ENCODE measurements at places on chromosomes 4 and X.

GRCh38 chrX:150293311-150294013 is 69.7 kb upstream of the MAMLD1 start:
- no peak for DNase-seq

GRCh38 chrX:119694601-119695534 is 1.9 kb upstream of the SEPTIN6 start:
- DNase-seq = no peak

DNA sequence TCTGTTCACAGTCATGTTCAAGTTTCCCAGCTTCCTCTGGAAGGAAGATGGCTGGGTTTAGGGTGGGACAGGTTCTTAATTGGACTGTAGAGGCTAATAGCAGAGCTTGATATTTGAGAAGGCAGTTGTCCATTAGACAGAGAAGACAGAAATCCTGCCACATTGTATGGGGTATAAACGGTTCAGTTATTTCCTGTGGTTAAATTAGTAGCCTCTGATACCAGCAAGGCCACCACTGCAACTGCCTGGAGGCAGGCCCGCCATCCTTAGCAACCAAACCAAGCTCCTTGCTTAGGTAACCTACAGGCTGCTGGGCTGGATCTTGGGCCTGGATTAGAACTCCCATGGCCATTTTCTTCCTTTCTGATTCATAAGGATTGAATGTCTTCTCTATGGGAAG is 1367.0 kb downstream of the PCDH7 start:
- DNase-seq = no peak

DNA sequence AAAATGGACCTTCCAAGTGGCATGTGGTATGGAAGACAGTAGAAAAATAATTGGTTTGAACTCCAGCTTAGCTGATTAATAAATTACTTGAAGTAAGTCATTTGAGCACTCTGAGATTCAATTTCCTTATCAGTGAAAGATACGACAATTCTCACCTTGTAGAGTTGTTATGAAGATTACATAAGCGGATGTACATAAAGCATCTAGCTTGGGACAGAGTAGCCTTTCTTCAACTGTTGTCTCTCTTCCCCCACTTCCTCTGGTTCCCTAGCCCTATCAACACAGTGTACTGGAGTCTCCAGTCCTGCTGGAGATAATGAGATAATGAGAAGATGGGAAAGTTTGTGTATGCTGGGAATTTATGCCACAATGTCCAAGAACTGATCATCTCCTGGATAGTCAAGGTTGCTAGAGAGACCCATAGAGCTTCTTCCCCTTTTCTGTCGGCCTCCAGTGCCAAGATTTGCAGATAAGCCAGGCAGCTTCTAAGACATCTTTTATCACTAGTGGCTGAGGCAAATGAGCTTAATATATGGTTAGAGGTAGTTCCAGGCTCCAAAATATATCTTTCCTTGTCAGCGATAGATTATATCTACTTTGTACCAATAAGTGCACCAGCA is 33.9 kb downstream of the VSIG4 start:
- no peak for DNase-seq

DNA sequence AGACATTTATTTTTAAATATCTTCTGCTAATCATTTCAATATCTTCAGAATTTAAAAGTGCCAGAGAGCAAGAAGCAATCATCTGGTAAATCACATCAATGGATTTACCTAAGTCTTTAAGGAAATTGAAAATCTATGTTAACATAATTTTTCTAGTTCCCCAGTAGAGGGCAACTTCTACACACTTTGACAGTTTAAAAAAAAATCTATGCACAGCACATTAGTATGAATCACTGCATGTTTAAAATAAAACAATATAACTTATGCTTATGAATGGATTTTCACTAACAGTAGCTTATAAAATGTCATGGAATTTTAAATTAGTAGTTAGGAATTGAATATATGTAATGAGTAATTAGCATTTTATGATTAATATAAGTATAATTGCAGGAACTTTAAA is 126.5 kb downstream of the REELD1 start:
- DNase-seq = no peak

DNA sequence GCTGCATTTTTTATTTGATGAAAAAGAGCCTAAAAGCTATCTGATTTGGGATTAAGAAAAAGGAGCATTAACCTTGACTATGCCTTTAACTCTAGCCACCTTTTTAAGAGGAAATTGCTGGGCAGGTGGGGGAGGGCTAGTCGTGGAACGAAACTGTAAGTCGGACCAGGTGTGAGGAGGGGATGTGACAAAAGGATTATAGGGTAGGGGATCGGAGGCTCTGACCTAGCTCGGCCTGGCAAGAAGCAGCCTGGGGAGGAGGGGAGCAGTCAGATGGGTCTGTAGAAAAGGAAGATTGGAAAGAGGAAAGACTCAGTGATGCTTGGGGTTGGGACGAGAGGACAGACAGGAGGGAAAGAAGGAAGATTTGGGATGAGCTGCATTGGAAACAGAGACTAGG is 21.1 kb upstream of the SPCS3 start:
- DNase-seq = no peak

DNA sequence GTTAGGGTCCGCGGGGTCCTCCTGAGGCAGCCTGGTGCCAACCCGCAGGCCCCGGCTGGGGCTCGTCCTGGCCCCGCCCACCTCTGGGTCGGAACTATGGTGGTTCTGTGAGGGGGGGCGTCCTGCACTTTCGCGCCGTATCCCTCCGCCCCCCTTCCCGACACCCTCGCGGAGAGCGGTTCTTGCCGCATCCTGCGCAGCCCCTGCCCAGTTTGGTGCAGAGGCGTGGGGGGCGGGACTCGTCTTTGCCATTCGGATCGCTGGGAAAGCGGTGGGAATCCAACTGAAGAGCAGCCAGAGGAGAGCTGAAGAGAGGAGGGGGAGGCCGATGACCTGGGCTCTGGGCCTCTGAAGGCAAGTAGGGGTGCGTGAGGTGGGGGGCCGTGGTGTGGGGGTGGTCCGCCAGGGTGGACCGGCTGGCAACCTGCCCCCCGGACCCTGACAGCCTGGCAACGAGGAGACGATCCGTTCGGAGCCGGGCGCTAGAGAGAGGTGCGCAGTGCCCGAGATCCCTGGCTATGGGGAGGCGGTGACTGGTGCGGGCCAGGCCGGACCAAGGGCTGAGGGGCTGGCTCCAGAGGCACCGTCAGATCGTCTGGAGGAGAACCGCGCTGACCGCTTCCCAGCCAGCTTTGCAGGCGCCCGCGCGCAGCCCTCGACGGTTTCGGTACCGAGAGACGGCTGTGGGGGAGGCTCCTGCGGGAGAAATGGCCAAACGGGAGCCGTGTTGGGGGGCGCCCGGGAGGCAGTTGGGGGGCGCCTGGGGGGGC is at the start of gene GPRASP1:
Gene GPRASP1 (plus strand): TSS at position 242 of the 770 bp plus-strand sequence. CDS start 2,431 bp downstream, outside the sequence.
- no peak for DNase-seq

- DNase-seq = no peak
These were observed 52.2 kb downstream of the IL1RAPL1 start for GRCh38 chrX:28639451-28639850.

DNA sequence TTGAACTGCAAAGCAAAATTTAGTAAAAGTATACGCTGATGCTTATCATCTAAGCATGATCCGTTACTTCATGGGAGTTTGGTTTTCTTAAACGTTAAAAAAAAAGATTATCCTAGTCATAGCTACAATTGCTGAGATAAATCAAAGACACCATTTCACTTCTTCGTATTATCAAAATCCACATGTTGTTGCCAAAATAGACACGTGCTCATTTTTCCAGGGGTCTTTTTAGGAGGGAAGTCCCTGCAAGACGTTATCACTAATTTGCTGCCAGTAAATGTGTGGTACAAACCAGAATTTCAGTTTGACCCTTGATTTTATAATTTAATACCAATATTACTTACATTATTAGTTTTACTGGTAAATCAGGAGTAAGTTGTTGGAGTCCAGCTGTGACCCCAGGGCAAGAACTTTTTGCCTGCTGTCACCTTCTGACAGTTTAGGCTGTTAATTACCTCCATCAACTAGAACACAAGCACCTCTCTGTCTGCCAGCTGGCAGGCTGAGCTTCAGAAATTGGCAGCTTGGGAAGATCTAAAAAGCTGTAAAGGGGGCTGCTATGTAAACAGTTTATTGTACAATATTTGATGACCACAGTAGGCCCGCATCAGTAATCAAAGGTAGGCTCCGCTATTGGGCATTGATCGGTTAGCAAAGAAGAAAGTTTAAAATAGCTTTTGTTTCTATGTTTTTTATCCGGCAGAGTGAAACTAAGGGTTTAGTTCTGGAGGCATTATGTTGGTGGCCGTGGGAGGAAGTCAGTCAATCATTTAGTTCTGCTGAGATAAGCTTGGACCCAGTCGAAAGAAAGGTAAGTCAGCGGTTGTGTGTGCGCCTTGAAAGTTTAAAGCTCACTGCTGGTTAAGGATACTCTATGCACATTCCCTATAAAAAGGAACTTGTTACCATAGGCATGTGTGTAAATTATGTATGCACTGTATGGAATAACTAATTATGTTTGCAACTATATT is 196.4 kb downstream of the FBXO8 start:
- DNase-seq = no peak

DNA sequence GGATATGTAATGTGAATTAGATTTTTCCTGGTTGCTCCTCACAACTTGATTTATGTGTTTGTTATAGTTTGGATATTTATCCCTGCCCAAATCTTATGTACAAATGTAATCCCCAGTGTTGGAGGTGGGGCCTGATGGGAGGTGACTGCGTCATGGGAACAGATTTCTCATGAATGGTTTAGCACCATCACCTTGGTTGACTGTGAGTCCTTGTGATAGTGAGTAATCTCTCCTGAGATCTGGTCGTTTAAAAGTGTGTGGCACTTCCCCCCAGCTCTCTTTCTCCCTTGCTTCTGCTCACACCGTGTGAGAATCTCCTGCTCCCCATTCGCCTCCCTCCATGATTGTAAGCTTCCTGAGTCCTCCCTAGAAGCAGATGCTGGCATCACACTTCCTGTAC is 2.2 kb downstream of the MID2 start:
- DNase-seq = no peak

DNA sequence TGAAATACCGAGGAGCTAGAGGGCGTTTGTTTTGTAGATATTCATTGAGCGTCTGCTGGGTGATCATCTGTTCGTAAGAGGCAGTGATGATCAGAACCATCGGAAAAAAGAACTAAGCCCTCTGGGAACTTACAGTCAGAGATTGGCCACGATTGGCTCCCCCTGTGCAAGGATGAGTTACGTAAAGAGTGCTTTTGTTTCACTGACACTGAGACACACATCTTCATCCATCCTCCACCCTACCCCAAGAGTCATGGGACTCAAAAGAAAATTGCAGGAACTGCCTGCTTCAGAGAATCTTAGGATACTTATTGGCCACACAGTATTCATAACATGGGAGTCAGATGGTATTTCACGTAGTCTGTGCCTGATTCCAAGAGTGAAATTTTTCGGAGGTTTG is 62.1 kb downstream of the GEMIN8 start:
- DNase-seq = no peak

DNA sequence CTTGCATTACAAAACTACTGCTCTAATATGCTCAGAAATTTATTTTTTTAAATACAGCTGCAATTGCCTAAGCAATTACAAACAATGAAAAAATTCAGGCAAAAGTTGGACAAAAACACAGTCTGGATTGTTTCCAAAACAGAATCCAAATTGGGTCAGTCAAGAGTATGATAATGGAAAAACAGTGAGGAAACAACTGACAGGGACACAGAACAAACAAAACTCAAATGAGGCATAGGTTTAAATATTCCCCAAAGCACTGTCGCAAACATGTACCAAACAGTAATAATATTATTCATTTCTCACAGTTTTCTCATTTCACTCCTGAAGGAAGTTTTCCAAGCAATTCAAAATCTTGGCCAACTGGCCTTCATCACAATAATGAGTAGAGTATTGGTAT is 386.6 kb downstream of the CENPC start:
- no peak for DNase-seq

DNA sequence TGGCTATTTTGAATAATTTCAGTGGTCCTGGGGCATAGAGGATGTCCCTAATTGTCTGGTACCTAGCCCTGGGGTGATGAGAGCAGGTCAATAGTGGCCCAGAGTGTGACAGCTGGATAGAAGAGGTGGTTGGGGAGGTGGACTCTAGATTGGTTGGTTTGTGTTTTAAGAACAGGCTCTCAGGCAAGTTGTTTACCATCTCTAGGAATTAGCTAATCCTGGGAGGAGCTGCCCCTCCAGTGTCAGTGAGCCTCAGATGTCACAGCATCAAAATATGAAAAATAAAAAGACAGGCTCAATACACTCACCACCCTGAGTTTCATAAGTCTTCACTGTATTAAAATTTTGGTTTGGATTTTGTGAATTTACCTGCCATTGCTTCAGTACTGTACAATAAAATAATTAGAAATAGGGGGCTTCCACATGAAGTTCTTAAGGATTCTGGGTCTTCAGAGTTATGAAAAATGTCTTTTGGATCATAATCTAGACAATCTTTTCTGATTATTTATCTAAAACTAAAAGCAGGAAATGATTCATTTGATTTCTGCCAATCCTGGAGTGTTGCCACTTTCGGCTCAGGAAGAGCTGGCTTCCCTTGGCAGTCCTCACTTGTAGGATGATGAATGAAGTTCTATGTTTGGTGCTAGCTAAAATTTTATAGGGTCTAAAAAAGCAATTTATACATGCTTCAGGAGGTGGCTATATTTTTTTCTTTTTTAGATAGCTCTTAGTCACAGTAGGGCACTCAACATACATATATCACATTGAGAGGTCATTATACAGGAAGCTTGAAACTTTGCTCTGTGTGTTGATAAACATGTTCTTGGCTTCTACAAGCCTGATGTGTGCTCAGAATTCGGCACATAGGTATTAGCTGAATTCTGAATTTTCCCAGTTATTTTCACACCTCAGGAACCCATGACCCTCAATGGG is 395.1 kb downstream of the RAB28 start:
- DNase-seq = no peak

GRCh38 chr4:53444954-53445353 is 67.5 kb downstream of the FIP1L1 start:
- DNase-seq = no peak

- peak; percentile 11 for DNase-seq
These were observed 7.4 kb downstream of the HNRNPH2 start for GRCh38 chrX:101415180-101416145.

GRCh38 chrX:133598601-133599335 is 183.5 kb upstream of the GPC4 start:
- DNase-seq = no peak

DNA sequence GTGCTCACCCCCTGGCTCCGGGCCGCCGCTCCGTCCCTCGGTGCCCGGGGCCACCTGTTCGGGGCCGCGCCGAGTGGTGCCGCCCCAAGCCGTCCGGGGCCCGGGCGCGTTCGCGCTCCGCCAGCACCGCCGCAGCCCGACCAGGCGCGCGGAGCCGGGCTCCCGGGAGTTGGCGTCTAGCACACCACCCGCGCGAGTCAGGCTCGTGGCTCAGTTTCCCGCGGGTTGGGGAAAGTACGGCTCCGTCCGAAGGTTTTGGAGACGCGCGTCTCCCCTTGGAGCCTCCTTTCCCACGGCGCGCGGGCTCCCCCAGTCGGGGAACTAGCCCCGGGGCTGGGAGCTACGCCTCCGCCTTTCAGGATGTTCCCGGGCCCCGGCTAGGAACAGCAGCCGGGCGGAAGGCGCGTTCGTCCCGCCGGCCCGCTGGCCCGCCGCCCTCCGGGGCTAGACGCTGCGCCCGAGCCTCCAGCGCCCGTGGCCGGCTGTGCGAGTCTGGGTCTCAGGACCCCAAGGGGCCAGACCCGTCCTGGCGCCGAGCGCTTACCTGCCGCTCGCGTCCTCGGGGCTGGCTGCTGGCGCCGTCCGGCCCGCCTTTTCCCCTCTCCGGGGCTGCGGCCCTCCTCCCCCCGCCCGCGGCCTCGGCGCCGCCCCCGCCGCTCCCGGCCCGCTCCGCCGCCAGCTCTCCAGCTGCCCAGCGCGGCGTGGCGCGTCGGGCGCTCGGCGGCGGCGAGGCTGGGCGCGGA is at the start of gene ADGRG2:
Gene ADGRG2 (minus strand): TSS at position 571 of the 743 bp plus-strand sequence. CDS start 53,634 bp downstream, outside the sequence.
- DNase-seq = no peak

GRCh38 chr4:105145156-105145902 is 1.3 kb upstream of the TET2 start:
- DNase-seq = no peak

GRCh38 chrX:134926864-134927263 is 63.9 kb upstream of the SMIM10 start:
- no peak for DNase-seq
